ENCODE measurements at places on chromosomes 4 and X.

GRCh38 chr4:109205186-109205585 is 97.3 kb downstream of the COL25A1 start:
- DNase-seq: no peak

DNA sequence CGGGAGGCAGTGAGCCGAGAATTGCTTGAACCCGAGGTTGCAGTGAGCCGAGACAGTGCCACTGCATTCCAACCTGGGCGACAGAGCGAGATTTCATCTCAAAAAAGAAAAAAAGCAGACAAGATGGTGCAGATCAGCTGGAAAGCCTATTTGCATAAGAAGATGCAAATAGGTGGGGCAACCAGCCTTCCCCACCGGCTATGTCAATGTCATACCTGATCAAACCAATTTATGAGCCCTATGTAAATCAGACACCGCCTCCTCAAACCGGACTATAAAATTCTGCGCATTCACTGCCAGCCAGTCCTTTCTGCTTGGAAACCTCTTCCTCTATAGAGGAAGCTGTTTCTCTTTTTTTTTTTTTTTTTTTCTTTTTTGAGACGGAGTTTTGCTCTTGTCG is 64.5 kb upstream of the CHRNA9 start:
- no peak for DNase-seq

- DNase-seq: peak; percentile 80
Measured at GRCh38 chr4:76179398-76180318, 31.5 kb upstream of the NUP54 start.

DNA sequence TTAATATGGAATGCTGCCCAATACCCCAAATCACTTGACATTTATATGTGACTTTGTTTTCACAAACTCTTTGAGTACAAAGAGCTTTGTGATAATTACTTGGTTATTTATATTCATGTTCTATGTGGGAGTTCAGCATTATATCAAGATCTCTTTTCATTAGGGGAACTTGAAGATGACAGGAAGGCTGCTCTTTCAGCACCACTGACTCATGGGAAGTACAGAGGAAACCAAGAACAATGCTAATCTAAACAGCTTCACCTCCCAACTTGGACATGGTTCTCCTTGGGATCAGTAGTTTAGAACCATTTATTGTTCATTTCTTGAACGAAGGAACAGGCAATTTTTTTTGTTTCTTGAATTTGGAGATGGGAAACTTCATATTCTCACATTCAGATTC is 184.0 kb upstream of the AFF2 start:
- no peak for DNase-seq

DNA sequence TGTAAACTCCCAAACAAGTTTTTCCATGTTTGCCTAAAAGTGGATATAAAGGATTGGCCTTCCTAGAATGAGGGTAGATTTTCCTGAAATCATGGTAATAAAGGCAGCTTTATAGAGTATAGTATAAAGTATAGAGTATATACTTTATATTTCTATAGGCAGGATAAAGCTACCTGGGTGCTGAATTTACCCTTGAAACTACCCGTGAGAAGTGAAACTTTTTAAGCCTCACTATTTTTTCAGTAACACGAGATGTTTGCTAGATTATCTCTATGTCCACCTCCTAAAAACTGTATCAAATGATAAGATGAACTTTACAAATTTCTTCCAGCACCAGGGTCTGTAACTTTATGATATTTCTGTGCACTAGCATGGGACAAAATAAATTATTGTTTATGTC is 340.0 kb upstream of the GALNTL6 start:
- DNase-seq: no peak

- peak; percentile 31 for DNase-seq
Measured at GRCh38 chrX:19887911-19888879, 795 bp upstream of the SH3KBP1 start.

GRCh38 chr4:71229477-71230270 is 109.1 kb upstream of the SLC4A4 start:
- peak; percentile 20 for DNase-seq

DNA sequence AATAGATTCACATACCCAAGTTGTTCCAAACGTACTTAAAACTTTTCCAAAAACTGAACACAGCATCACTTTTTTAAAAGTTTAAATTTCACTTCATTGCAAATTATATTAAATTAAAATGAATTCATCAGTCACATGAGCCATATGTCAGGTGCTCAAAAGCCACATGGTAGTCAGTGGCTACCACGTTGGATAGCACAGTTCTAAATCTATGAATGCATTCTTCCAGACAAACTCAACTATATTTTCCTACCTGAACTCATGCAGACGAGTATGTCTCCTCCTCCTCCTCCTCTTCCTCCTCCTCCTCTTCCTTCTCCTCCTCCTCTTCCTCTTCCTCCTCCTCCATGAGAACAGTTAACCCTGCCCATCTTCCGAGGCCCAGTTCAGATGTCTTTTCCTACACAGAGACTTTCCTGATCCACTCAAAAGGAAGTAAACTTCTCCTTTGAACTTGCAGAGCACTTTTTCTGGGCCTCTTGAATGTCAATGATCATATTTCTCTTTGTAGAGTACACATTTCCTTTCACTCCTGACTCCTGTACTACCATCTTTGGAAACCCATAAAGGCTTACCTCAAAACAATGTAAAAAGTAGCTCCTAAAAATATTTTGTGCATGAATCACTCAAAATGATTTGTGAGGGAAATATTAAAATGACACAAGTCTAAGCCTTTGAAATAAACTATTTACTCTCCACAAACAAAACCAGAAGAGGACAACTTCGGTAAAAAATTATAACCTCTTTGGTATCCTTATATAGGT is 172.6 kb downstream of the AMELX start:
- no peak for DNase-seq

DNA sequence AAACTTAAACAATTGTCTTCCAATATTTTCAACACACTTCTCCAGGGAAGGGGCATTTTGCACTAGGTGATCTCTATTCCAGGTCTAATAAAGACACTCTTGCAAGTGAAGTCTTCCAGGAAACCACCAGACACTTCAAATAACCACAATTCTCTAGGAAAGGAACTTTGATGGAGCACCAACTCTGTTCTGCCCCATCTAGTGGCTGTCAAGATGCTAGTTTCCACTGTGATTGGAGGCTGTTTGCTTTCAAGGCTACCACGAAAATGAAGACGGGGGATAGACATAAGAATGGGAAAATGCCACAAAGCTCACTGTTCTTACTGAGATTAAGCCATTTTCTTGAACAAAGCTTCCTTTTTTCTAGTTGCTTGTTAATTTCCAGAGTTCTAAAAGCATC is 100.6 kb upstream of the F9 start:
- no peak for DNase-seq

- no peak for DNase-seq
Measured at GRCh38 chrX:26138274-26138673, at the start of gene MAGEB18. MAGEB18 (plus strand) TSS chrX:26138343; CDS start chrX:26138986, 643 bp downstream.

DNA sequence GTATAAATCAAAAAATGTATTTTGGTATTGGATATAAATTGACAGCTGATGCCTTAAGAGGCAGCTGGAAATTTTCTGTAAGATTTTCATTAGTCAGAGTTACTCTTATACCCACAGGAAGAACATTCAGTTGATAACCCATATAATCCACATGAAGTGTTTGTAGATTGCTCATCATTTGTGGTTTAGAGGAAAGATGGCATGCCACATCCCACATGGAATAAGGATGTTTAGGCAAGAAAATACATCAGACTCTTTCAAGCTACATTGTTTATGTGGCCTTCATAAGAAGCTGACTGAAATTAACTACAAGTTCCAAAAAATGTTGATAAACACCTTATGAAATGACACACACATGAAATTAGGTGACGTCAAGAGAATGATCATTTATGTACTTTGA is 56.6 kb downstream of the AREG start:
- DNase-seq: no peak

- DNase-seq: no peak
Measured at GRCh38 chrX:48467281-48467761, 2.7 kb downstream of the SLC38A5 start.

DNA sequence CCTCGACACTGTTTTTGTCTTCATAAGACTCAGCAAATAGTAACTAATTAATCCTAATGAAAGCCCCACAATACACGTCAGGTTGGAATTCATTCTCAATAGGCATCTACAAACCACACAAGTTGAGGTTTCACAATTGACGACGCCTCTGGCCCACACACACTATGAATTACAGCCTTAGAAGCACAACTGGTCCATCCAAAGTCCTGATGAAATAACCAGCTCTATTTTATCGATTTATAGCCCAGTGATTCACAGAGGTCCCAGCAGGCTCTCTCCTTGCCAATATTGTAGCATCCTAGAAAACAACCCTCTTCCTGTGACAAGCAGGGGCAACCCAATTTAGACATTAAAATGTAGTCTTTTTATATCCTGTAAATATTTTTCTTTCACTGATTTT is 112.1 kb downstream of the NR3C2 start:
- no peak for DNase-seq

DNA sequence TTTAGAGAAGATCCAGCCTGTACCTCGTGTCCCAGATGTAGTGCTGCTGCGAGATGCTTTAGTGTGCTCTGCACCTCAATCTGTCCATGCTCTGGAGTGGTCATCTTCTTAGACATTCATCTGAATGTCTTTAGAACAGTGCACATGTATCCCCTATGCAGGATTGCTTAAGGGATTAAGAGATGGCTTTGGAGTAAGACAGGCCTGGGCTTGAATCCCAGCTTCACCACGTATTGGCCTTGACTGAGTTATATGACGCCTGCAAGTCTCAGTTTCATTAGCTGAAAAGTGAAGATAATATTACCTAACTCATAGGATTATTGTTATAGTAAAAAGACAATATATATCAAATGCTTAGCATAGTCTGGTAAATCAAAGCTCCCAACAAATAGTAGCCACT is 98.3 kb downstream of the NFKB1 start:
- no peak for DNase-seq

GRCh38 chrX:34875204-34875603 is 67.4 kb upstream of the FAM47B start:
- no peak for DNase-seq

DNA sequence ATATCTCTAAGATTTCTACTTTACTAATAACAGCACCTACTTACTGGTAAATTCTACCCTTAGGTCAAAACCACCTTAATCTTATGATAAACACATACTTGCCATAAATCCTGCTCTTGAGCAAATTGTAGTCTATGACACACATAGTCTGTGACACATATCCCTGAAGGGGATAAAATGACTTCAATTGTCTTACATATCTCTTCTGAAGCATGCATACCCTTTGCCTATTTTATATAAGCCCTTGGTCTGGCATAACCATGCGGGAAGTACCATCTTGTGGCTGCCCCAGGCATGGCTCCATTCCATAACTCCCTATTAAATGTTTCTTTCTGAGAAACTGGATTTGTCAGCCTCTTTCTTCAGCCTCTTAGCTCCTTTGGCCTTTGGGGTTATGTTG is 248.9 kb downstream of the SLC7A11 start:
- DNase-seq: no peak

GRCh38 chr4:40355131-40355530 is 20.0 kb downstream of the CHRNA9 start:
- DNase-seq: no peak

DNA sequence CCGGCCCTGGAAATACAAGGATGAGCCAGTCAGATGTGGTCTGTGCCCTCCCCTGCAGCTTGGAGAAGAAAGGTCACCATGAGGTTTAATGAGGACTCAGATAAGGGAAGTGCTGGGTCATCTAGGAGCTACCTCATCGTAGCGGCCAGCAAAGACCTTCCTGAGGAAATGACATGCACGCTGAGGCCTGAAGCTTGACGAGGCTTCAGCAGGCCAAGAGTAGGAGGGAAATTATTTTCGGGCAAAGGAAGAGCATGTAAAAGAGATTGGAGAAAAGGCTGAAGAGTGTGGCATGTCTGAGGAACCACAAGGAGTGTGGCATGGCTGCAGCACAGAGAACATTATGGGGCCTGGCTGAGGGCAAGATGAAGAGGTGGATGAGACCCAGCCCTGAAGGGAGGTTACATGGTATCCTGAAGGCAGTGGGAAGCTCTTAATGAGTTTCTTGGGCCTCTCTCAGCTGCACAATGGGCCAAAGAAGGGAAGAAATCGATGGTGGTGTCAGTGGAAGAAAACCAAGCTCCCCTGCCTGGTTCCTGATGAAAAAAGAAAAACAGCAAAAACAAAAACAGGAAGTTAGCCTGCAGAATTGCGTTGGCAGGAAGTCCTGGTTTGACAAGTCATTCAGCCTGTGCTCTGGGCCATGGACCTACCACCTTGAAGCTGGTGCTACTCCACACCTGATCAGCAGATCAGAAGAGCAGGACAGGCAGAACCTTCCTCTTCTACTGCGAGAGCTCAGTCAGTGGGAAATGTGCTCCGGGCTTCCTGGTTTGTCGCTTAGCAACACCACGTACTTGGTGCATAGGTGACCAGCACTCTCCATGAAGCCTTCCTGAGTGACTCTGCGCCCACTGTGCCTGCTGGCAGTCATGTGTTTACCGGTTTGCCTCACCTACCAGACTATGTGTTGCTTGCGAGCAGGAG is 134.5 kb upstream of the KLF3 start:
- no peak for DNase-seq

DNA sequence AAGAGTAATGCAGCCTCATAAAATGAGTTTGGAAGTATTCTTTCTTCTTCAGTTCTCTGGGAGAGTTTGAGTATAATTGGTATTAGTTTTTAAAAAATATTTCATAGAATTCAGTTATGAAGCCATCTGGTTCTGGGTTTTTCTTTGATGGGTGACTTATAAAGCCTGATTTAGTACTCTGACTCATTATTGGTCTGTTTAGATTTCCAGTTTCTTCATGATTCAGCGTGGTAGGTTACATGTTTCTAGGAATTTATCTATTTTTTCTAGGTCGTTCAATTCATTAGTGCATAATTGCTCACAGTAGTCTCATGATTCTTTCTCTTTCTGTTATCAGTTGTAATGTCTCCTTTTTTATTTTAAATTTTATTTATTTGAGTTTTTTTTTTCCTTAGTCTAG is 111.2 kb downstream of the CEP44 start:
- DNase-seq: no peak

GRCh38 chrX:43121637-43122036 is 343.7 kb upstream of the PPP1R2C start:
- no peak for DNase-seq

DNA sequence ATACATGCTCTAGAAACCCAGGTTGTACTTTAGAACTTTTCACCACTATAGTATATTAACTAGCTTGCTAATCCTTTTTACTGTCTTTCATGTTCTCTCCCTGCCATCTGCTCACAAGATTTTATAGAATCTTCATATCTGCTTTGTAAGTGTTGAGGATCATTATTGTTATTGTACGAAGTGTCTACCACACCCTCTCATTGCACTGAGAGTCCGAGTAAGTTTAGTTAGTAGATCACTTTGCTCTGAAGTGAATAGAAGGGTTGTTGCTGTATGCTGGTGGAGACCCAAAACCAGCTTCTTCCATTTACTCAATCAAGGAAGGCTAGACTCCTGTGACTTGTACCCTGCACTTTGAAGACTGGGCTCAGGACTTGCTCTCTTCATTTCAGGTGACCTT is 17.1 kb downstream of the GAB1 start:
- no peak for DNase-seq

DNA sequence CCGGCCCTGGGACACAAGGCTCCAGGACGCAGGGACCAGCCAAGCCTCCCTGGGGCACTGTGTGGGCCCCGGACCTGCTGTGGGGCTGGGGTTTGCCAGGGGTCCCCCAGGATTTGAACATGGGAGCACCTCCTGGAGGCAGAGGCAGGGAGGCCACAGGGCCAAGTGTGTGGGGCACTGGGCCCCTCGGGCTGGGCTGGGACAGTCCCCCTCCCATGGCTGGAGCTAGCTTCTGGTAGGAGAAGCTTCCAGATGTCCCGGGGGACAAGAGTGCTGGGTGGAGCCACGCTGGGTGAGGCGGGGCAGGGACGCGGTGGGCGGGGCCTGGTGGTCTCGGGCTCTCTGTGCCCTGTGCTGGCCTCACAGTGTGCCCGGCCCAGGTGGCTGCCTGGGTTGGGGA is 18.6 kb downstream of the FGFRL1 start:
- no peak for DNase-seq

- DNase-seq: no peak
Measured at GRCh38 chr4:158850800-158851644, 82.2 kb downstream of the FNIP2 start.
